Activated CD4-positive, alpha-beta T cell treated with anti-CD3 and anti-CD28 coated beads, Interleukin-2, amount 10 ng/mL, durations not matched to agents 7 days and 5 days (primary cell): ENCODE measurements at places on chromosomes 1 and 21. TPM values are rescaled to one million over a fixed set of nuclear protein-coding genes. Genes with fewer than 3 reads are reported as not detected.

Gene FCRL1
- 0.22 TPM for total RNA-seq

DNA sequence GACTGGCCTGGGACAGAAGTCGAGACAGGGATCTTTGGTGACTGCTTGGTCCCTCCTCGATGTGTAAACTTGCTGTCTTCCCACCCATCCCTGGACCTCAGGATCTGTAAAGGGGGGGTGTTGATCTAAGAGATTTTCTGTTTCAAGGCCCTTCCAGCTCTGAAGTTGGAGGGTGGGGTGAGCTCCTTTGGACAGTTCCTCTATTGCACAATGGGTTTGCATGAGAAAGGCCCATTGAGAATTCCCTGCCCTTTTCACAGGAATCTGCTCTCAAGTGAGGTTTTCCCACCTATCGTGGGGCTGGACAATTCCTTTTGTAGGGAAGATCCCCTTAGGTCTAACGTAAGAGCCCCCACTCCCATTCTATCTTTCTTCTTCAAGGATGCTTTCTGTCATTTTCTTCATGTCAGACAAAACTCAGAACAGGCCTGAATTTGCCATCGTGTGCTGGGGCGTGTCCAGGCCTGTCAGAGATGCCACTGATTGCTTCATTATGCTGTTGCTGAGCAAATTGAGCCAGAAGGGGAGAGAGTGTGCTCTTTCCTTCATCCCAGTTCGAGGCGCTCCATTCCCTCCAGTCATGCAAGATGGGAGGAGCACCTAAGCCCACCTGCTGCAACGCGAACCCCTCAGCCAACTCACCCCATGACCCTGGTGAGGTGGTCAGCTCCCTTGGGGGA is 149.9 kb upstream of the IGSF21 start:
- DNase-seq: no peak

Gene PTCH2
- total RNA-seq: 0.94 TPM

- no peak for DNase-seq
Measured at GRCh38 chr1:86445919-86446318, 21.9 kb downstream of the CLCA2 start.

Gene RIIAD1
- not detected for total RNA-seq

Gene ARTN
- 0.52 TPM for total RNA-seq

Gene LCE1E
- total RNA-seq: not detected

Gene LSM10
- total RNA-seq: 39.3 TPM

DNA sequence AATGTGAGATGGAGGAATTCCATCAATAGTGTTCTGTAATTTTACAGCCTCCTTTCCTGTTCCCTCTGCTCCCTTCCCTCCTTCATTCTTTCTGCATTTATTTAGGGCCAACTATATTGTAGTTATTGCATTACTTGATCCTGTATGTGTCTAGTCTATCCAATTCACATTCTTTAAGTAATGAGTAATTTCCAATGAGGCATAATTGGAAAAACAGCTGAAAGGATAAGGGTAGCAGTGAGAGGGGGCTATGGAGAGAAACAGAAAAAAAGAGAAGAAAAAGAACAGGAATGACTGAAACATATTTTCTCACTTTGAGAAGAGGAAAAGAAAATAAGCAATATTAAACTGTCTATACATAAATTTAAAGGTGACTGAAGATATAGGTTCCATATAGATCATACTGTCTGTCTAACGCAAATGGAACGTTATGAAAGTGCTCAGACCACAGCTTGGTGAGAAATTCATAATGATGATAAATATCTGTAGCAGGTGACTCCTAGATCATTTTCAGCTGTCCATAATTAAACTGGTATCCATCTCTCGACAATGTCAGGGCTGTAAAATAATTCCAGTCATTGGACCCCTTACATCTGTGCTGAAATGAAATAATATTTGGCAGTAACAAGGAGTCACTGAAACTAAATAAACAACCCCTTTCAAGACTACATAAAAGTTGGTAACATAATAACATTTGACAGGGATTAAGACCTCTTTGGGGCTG is 61.8 kb downstream of the SPAG17 start:
- no peak for DNase-seq

Gene RIMS3
- 5.4 TPM for total RNA-seq

DNA sequence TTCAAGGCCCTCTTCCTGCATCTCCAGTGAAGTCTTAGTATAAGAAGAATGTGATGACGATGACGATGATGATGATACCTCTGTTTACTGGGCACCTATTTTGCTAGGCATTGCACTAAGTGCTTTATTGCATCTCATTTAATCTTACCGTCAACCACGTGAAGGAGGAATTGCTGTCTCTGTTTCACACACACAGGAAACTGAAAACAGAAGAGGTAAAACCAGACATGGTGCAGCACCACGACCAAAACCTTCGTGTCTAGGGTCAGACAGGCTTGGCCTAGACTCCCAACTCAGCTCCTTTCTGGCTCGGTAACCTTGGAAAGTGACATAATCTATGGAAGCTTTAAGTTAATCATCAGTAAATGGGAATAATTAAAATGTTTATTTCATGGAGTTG is 20.7 kb upstream of the KCNA2 start:
- DNase-seq: no peak

DNA sequence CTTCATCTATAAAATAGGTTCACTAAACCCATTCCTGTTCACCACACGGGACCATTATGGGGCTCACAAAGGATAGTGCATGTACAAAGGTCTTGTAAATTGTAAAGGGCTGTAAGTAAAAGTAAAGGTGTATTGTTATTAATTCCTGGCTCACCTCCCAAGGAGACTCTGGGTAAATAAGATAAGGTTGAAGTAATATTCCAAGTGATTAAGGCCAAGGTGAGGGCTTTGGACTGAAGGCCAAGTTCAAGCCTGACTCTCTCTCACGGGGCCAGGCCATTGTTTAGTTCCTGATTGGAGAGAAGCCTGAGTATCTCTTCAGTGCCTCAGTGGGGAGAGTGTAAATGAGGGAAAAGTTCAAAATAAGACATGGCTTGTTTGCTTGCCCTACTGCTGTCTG is 19.5 kb upstream of the ZFYVE9 start:
- no peak for DNase-seq

Gene NLRP3
- 2.5 TPM for total RNA-seq

Gene WDR64
- total RNA-seq: 0.22 TPM

Gene EPRS1
- 135 TPM for total RNA-seq

Gene STIL
- 51.3 TPM for total RNA-seq

- no peak for DNase-seq
Measured at GRCh38 chr1:206814716-206815341, 42.5 kb upstream of the IL10 start.
